ENCODE measurements at places on chromosomes 11 and 22.

DNA sequence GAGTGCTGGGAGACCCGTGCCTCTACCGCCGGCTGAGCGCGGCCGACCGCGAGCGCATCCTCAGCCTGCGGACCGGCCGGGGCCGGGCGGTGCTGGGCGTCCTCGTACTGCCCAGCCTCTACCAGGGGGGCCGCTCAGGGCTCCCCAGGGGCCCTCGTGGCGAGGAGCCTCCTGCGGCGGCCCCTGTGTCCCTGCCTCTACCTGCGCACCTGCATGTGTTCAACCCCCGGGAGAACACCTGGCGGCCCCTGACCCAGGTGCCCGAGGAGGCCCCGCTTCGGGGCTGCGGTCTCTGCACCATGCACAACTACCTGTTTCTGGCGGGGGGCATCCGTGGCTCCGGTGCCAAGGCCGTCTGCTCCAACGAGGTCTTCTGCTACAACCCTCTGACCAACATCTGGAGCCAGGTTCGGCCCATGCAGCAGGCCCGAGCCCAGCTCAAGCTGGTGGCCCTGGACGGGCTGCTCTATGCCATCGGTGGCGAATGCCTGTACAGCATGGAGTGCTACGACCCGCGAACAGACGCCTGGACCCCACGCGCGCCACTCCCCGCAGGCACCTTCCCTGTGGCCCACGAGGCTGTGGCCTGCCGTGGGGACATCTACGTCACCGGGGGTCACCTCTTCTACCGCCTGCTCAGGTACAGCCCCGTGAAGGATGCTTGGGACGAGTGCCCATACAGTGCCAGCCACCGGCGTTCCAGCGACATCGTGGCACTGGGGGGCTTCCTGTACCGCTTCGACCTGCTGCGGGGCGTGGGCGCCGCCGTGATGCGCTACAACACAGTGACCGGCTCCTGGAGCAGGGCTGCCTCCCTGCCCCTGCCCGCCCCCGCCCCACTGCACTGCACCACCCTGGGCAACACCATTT is 3.5 kb downstream of the KLHDC7B start:
- no peak for DNase-seq

DNA sequence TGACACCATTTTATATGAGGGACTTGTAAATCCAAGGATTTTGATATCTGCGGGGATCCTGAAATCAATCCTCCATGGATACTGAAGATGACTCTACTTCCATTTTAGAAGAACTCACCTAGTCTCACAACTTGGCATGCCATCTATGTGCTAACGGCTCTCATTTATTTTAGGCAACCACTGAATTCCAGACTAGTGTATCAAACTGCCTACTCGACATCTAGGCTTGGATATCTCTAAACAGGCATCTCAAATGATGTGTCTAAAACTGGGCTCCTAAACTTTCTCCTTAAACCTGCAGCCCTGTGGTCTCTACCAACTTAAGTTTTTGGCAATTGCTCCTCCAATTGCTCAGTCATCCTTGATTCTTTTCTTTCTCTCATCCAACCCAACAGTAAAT is 31.2 kb upstream of the CLNS1A start:
- no peak for DNase-seq

DNA sequence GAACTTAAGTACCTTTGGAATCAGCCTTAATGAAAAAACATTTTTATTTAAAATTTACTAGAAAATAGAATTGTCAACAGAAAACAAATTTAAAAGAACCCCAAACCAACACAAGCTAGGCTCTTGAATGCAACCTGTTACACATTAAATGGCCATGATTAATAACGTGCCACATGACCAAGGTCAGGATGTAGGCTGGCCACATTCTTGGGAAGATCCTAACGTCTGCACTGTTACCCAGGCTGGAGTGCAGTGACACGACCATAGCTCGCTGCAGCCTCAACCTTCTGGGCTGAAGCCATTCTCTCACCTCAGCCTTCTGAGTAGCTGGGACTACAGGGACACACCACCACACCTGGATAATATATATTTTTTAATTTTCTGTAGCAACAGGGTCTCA is 126.4 kb upstream of the APOA1 start:
- DNase-seq: no peak

GRCh38 chr11:29328961-29329441 is 687.8 kb downstream of the KCNA4 start:
- no peak for DNase-seq

DNA sequence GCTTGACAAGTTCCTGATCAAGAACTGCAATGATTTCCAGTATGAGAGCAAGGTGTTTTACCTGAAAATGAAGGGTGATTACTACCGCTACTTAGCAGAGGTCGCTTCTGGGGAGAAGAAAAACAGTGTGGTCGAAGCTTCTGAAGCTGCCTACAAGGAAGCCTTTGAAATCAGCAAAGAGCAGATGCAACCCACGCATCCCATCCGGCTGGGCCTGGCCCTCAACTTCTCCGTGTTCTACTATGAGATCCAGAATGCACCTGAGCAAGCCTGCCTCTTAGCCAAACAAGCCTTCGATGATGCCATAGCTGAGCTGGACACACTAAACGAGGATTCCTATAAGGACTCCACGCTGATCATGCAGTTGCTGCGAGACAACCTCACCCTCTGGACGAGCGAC is 12.0 kb downstream of the YWHAH start:
- DNase-seq: no peak

DNA sequence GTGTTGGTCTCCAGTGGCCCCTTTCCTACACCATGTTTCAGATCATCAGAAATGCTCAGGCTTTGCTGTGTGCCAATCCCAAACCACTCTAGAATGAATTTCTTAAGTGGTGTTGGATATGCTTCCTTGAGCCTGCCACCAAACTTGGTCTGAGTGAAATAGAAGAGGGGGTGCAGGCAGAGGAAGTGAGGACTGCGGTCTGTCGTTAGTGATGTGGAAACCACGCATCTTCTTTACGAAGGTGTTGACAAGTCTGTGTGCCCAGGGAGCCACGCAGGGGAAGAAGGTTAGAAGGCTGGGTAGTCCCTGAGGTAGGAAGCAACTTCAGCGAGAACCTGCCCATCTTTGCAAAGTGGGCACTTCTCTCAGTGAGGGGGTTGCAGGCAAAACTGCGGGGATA is 187.4 kb upstream of the NAV2 start:
- no peak for DNase-seq

- no peak for DNase-seq
These were observed 2226.5 kb upstream of the RAG2 start for GRCh38 chr11:38824573-38824972.

DNA sequence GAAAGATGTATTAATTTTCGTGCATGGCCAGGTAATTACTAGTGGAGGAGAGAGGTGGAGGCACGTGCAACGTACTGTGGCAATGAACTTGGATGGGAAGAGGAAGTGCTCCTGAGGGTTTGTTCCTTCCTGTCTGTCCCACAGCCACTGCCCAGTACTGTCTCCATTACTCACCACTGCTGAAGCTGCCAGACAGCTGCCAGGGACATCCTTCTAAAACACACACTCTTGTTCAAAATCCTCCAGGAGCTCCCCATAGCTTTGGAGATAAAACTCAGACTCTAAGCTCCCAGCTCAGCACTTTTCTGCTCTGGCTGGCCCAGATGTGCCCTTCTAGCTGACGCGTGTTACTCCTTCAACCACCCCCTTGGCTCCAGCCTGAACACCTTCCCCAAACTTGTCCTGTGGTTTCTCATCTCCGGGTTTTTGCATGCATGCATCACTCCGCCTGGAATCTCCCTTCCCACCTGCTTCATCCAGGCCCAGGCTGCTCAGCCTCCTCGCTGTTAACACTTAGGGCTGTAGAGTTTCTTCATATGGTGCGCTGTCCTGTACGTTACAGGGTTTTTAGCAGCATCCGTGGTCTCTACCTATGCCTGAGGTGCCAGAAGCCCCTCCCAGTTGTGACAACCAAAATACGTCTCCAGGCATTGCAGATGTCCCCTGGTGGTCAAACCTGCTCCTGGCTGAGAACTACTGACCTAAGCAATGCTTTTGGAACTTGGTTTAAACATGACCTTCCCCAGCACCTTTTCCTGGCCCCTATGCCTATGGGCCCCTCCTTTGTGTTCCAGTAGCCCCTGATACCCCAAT is 69.5 kb downstream of the C11orf91 start:
- DNase-seq: no peak

GRCh38 chr11:60781981-60782316 is 3.2 kb upstream of the MS4A10 start:
- no peak for DNase-seq

GRCh38 chr11:78219493-78220217 is 30.9 kb downstream of the USP35 start:
- no peak for DNase-seq

- DNase-seq: no peak
These were observed 82.0 kb upstream of the OR5AK2 start for GRCh38 chr11:56906683-56907148.

GRCh38 chr11:95230810-95231126 is 234 bp downstream of the SESN3 start:
- no peak for DNase-seq

GRCh38 chr11:56624661-56625110 is 10.0 kb upstream of the OR5M1 start:
- DNase-seq: no peak

DNA sequence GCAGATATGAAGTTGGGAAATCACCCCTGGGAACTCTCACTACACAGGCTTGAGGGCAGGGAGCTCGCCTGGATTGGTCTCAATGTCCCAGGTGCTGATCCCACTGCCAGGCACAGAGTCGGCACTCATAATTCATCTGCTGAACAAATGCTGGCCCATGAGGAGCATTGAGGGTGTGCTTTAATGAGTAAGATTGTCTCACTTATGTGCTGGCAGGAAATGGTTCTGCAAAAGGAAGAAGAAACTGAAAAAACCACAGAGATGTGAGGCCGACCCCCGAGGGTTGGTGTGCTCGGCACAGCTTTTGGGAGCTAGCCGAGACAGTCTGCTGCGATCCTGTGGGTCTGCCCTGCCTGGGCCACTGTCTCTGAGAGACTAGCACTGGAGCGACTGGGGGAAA is 9.4 kb downstream of the PLAAT2 start:
- DNase-seq: no peak

DNA sequence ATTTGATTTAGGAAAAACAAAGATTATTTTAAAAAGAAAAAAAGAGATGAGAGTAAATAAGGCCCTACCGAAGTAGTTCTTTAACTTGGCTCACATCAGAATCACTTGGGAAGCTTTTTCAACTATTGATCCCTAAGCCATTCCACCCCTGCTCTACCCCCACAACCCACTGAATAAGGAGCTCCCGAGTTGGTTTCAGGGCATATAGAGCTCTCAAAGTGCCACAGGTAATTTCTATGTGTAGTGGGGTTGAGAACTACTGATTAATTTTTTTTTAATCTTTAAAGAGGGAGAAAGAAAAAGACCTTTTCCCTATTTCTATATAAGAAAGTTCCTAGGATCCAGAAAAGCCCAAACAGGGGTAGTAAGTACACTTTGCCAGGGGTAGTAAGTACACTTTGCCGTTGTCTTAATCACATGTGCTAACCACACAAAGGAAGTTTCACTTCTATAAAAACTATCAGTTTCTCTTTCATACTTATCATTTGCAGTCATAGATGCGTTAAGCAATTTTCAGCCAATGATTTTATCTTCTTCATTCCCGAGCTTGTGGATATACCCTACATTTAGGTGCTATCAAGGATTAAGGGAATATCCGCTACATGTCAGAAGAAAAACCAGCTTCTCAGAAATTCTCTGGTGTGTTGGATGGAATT is 108.4 kb upstream of the ZC3H12C start:
- no peak for DNase-seq

DNA sequence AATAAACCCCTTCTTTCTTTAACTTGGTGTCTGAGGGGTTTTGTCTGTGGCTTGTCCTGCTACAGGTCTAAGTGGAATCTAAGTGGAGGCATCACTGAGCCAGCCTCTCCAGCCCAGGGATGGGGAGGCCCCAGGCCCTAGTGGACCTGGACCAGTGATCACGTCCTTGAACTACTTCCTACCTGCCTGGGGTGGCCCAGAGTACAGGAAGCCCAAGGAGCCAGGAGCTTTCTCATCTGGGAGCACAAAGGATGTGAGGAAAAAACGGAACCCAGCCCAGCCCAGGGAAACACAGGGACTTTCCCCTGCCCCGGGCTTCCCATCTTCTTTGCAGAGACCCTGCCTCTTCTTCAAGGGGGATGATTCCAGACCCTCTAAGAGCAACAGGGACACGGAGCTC is 3.5 kb upstream of the CD5 start:
- DNase-seq: no peak

GRCh38 chr11:76783896-76784813 is 999 bp downstream of the TSKU start:
- DNase-seq: no peak

GRCh38 chr11:57338142-57338541 is at the start of gene P2RX3:
Gene P2RX3, plus strand, starts transcription at chr11:57338352. Its CDS starts 199 bp downstream, at chr11:57338551.
- DNase-seq: no peak

- DNase-seq: no peak
These were observed 154.2 kb downstream of the MIAT start for GRCh38 chr22:26811647-26811992.

DNA sequence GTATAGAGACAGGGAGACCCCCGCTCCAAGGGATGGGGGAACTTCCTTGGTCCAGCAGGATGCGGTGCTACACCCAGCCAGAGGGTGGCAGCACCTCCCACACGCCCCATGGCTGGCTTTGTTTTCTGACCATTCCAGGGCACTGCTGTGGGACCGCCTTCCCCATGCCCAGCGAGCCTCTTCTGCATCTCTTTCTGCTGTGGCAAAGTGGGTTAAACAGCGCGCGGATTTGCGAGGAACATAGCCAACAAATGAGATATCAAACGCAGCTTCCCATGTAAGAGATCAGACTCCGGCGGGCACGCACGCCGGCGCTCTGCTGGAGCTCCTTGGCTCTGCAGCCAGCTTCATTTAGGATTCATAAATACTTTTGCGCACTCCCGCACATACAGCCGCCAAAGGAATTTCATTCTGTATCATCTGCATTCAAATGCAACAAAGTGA is 485.8 kb upstream of the CADM1 start:
- no peak for DNase-seq

DNA sequence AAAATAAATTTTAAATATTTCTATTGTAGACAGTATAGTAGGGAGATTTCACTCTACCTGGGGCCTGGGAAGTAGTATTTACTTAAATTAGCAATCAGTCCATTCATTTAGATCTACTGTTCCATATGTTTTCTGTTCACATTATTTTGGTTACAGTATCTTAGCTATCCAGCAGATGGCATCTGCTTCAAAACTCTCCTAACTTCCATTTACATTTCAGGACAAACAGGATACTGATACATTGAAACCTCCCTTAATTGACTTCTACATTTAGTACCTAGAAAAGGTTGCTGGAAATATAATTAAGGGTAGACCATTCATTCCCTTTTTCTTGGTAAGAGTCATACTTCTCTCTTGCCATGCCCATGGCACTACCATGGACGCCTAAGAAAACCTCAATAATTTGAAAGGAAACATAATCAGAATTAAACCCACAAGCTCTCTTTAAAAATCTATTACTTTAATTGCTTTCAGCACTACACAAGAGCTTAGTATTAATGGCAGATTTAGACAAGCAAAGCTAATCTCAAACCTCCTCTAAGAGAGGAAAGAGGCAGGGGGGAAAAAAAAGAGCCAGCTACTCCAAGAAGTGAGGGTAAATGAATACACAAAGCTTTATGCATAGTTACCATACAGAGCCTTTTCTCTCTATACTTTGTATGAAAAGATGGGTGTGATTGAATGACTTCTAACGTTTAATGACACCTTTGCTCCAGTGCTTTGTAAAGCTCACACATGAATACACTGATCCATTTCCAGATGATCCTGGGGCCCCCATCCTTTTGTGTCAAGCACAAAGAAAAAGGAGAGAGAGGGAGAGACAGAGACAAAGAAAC is 131.2 kb upstream of the MTMR2 start:
- DNase-seq: no peak

- no peak for DNase-seq
These were observed 95.3 kb downstream of the MED15 start for GRCh38 chr22:20602609-20603164.

Measured in NCI-H2029 (cell line).